ENCODE measurements at places on chromosomes 12 and 14. TPM values are rescaled to one million over a fixed set of nuclear protein-coding genes. Genes with fewer than 3 reads are reported as not detected.

Gene GARIN6
- total RNA-seq: not detected

Gene OVCH1
- 0.19 TPM for total RNA-seq

Gene SVOP
- total RNA-seq: not detected

Gene RPAP3
- 10.3 TPM for total RNA-seq

Gene SLC25A47
- total RNA-seq: not detected

Gene FCF1
- 24.3 TPM for total RNA-seq

Gene RIPK3
- total RNA-seq: 14.3 TPM

Gene NANOG
- not detected for total RNA-seq

Gene RAN
- total RNA-seq: 157 TPM

Gene FOXG1
- not detected for total RNA-seq

Gene CARMIL3
- 0.33 TPM for total RNA-seq

Gene KRT6C
- total RNA-seq: not detected

Gene PLCZ1
- total RNA-seq: not detected

Gene EGLN3
- total RNA-seq: 7.0 TPM

Gene TCP11L2
- total RNA-seq: 25.2 TPM

Gene BCL7A
- total RNA-seq: 5.1 TPM

Gene CCDC196
- total RNA-seq: not detected

Gene PLEK2
- 1.8 TPM for total RNA-seq

Gene OR6C76
- total RNA-seq: not detected

Gene SLCO1C1
- total RNA-seq: 0.22 TPM

Gene MAPKAPK5
- 47.4 TPM for total RNA-seq

Gene CLEC9A
- not detected for total RNA-seq

Gene LBHD2
- 1.4 TPM for total RNA-seq

Gene ZNF384
- 22.8 TPM for total RNA-seq

Gene FGD6
- total RNA-seq: 13.8 TPM

Gene RPL36AL
- total RNA-seq: 170 TPM

Measured in subcutaneous adipose tissue (tissue), 4 donors.